Activated naive CD4-positive, alpha-beta T cell (primary cell): ENCODE measurements at places on chromosomes 5 and 9.

GRCh38 chr5:127827451-127827850 is 124.3 kb downstream of the CCDC192 start:
- DNase-seq, result no peak

DNA sequence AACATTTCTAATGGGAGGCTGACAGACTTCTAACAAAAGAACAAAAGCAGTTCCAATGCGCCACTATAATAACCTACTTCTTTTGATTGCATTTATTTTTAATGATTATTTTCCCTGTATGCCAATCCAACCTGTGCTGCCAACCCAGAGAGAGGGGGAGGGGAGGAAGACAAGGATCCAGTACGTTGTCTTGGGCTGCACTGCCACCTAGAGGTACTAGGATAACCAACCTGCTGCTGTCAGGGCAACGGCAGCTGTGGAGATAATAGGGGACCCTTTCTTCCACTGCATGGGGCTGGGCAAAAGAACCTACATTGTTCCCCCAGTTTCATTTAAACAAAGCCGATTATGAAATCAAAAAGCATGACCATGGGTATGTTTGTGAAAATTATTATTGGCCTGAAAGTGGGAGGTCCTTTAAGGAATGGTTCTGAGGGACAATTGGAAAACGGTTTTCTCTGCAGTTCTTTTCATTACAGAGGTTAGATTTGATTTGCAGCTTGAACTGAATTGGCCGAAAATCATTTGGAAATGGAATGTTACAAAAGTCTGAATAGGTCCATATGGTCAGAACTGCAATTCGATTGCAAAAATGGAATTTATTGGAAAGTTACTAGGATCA is 101.3 kb downstream of the RASEF start:
- DNase-seq, result no peak

GRCh38 chr5:150481972-150482406 is 25.9 kb upstream of the NDST1 start:
- no peak for DNase-seq

GRCh38 chr5:14156650-14157492 is 13.7 kb downstream of the TRIO start:
- DNase-seq, result no peak

GRCh38 chr9:83270116-83270515 is 207.2 kb upstream of the RASEF start:
- no peak for DNase-seq

DNA sequence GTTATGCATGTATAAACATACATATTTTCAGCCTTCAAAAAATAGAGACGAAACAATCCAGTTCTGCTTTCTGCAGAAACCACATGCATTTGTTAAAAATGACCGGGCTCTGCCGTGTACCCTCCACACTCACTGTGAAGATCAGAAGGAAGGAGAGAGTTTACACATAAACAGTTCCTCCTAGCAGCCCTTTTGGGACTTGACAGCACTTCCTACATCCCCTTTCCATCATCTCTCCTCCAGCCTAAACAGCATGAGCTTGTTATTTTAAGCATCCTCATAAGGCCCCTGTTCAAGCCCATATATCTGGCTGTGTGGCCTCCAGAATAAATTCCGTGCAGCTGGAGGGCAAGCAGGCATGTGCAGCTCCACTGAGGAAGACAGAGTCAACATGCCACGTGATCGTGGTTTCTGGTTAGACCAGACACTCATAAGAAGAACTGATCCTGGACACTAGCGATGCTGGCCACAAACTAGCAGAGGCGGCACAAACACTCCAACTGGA is 42.2 kb downstream of the NIPAL4 start:
- DNase-seq, result no peak

- DNase-seq, result no peak
Observed at GRCh38 chr5:81547001-81547400, 153.1 kb upstream of the ACOT12 start.

- no peak for DNase-seq
Observed at GRCh38 chr9:76703270-76703669, 61.0 kb upstream of the PCA3 start.

DNA sequence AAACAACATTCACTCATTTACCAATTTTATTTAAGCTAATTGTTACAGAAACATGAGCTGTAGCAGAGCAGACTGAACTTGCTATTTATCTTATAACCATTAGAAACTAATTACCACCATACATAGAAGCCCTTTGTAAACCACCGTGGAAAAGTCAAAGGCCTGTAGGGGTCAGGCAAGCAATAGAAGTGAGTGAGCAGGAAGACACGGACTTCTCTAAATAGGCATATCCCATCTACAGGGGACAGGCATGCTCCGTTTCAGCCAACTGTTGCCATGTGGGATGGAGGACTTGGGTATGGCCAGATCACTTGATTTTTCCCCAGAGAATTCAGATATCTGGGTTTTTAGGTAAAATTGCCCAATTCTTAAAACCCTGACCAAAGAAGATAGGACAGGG is 44.8 kb downstream of the PRRC1 start:
- no peak for DNase-seq

GRCh38 chr9:114981063-114981462 is 50.7 kb upstream of the TNFSF8 start:
- DNase-seq, result no peak

- DNase-seq, result no peak
Observed at GRCh38 chr5:8997542-8998070, 548.3 kb downstream of the SEMA5A start.

DNA sequence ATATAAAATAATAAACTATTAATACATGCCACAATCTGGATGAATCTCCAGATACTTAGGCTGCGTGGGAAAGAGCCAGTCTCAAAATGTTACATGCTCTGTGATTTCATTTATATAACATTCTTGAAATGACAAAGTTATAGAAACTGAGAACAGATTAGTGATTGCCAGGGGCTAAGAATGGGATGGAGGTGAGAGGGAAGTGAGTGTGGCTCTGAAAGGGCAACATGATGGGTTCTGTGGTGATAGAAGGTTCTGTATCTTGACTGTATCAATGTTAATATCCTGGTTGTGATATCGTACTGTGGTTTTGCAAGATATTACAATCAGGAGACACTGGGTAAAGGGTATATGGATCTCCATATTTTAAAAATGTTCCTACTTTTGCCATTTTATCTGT is 50.7 kb downstream of the SPEF2 start:
- no peak for DNase-seq

GRCh38 chr9:71146511-71146910 is 25.1 kb upstream of the TRPM3 start:
- DNase-seq, result no peak

DNA sequence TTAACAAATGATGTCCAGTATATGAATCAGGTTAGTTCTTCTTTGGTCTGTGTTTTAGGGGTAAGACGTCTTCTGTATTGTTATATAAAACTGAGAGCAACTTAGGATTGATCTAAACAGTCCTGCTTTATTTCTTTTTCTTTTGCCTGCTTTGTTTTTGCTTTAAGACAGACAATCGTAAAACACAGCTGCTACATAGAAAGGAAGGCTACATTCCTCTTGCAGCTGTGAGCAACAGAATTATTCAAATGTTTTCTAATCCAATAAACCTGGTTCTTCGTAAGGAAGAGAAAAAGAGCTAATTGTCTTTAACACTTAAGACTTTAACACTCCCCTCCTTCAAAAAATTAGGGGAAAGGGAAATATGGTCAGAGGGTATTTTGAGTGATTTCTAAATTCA is 14.6 kb downstream of the FGF1 start:
- DNase-seq, result no peak

DNA sequence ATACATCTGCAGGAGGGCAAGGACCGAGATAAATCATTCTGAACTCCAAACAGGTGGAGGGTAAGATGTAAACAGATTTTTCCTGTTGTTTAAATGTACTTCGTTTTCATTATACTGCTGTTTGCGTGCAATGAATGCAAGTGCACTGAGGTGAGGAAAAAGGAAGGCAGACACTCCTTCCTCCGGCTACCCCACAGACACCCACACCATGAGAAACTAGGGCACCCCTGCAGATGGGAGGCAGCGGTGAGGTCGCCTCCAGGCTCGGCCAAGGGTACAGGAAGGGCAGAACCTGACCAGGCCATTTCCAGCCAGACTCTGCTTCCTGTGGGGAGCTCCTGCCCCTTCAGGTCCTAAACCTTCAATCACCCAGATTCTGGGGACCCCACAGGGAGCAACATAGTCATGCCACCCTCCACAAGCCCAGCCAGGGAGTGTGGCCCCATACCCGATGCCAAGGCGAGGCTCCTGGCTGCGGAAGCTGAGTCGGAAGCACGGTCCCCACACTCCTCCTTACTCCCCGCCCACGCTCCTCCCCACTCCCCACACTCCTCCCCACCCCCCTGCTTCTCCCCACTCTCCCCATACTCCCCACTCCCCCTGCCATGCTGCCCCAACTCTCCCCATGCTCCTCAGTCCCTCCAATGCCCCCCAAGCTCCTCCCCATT is 37.1 kb downstream of the VAV2 start:
- no peak for DNase-seq

GRCh38 chr5:154055201-154055600 is 16.4 kb downstream of the MFAP3 start:
- no peak for DNase-seq
